ENCODE measurements at places on chromosomes 6 and 20.
A peak's percentile ranks its signal among the peaks of the same experiment; 100 is the strongest.

DNA sequence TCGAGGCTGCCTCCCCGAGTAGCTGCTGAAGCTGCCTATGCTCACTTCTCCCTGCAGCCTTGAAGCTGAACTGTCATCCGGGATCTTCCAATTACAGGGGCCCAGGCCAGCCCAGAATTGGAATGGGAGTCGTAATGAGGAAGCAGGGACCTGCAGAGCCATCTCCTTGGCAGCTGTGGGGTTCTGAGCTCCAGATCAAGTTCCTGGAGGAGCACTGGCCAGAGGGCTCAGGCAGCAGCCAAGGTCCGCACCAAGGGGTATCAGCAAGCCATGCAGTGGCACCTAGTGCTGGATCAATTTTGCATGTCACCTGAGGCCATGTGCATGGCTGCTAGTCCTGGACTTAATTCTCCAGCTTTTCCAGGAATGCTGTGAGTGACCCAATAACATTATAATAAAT is 163.2 kb upstream of the TSHZ2 start:
- no peak for DNase-seq

GRCh38 chr6:117601811-117602150 is 530 bp downstream of the GOPC start:
- DNase-seq: no peak

DNA sequence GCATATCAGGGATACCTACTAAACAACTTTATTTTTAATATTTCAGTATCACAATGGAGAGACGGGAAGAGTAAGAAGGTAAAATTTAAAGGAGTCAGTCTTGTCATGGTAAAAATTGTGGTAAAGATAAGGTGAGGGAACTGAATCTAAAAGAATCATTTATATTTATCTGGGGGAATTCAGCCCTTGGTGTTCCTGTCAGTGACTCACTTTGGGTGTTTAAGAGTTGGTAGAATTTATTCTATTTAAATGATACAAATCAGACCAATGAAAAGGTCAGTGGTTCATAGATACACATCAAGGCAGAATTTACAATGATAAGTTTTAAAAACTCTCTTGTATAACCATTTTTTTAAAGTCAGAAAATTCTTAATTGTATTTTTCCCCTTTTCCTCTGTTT is 164.4 kb downstream of the CDKAL1 start:
- DNase-seq: peak; percentile 14

GRCh38 chr6:111114482-111114881 is 27.2 kb downstream of the SLC16A10 start:
- peak; percentile 28 for DNase-seq

GRCh38 chr6:45886776-45887175 is 128.9 kb downstream of the CLIC5 start:
- DNase-seq: no peak

DNA sequence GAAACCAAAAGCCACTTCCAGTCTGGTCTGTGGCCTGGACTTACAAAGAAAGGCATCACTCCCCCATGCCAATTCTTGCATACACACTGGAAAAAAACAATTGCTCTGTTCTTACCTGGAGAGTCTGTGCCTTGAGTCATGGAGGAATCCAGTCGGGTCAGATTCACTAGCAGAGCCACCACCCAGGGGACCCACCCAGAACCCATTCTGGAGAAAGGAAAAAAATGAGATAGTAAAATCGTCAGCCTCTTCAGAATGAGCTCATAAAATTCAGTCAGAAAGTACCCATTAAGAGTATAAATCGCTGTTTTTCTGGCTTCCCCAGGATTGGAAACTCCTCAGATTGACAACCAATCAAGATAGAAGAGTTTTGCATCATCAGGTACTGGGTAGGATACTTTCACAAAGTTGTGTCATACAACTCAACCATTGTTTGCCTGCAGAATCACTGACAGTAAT is at the start of gene HLA-DOB:
Gene HLA-DOB, minus strand, starts transcription at position 257 of the 459 bp plus-strand sequence. Its CDS starts 51 bp downstream, at position 206.
- DNase-seq: peak; percentile 44

- DNase-seq: no peak
Measured at GRCh38 chr20:3121271-3121911, 36.9 kb upstream of the AVP start.

DNA sequence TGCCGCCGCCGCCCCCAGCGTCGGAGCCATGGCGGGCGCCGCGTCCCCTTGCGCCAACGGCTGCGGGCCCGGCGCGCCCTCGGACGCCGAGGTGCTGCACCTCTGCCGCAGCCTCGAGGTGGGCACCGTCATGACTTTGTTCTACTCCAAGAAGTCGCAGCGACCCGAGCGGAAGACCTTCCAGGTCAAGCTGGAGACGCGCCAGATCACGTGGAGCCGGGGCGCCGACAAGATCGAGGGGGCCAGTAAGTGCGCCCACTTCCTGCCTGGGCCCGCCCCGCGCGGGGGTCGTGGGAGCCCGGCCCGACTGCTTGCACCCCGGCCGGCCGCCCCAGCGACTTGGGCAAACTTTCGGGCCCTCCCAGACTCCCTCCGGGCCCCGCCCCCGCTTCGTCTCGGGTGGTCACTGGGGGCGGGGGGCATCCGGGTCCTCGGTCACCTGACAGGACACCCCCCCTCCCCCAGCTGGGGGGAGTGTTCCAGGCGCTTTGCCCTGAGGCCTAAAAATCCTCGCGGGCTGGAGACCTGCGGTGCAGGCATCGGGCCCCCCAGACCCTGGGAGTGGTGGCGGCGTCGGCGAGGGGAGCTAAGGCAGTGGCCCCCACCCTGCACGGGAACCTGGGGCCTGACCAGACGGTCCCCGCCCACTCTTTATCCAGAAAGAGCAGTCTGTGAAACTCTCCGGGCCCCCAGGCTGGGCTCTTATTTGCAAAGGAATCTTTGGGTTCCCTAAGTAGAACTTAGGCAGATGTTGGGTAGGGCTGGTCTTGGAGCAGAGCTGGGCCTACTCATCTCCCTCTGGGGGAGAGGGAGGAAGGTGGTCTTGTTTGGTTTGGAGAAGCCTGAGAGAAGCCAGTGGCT is 501 bp downstream of the PLCG1 start:
- peak; percentile 84 for DNase-seq

DNA sequence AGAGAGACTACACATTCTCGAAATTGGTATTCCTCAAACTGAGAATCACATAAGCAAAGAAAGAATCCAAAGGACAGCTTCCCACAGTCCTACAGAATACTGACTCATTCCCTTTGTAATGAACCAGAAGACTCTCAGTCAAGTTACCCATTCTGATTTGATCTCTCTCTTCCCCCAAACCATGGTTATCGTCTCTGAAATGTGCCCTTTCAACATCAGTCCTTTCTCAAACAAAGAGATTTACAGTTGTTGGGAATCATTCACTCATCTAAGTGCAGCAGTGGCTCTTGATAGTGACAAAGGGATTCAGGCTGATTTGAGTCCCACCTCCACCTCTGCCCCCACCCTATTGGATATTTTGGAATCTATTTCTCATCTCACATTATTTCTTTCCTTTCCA is 15.0 kb upstream of the RSPO3 start:
- peak; percentile 35 for DNase-seq

GRCh38 chr6:142174703-142175102 is 27.6 kb downstream of the VTA1 start:
- DNase-seq: no peak

GRCh38 chr6:18359237-18359885 is 27.8 kb upstream of the RNF144B start:
- DNase-seq: no peak

- DNase-seq: peak; percentile 5
Measured at GRCh38 chr6:136508725-136509392, 41.4 kb downstream of the MAP7 start.

- peak; percentile 58 for DNase-seq
Measured at GRCh38 chr6:8193541-8193940, 91.2 kb upstream of the EEF1E1 start.

GRCh38 chr6:106976270-106976669 is 1.7 kb upstream of the CD24 start:
- no peak for DNase-seq

GRCh38 chr20:210809-211502 is 16.1 kb upstream of the DEFB129 start:
- DNase-seq: no peak

- DNase-seq: peak; percentile 8
Measured at GRCh38 chr20:62362991-62363919, 3.9 kb downstream of the LAMA5 start.

- DNase-seq: no peak
Measured at GRCh38 chr6:47112317-47112716, 70.2 kb upstream of the ADGRF1 start.

DNA sequence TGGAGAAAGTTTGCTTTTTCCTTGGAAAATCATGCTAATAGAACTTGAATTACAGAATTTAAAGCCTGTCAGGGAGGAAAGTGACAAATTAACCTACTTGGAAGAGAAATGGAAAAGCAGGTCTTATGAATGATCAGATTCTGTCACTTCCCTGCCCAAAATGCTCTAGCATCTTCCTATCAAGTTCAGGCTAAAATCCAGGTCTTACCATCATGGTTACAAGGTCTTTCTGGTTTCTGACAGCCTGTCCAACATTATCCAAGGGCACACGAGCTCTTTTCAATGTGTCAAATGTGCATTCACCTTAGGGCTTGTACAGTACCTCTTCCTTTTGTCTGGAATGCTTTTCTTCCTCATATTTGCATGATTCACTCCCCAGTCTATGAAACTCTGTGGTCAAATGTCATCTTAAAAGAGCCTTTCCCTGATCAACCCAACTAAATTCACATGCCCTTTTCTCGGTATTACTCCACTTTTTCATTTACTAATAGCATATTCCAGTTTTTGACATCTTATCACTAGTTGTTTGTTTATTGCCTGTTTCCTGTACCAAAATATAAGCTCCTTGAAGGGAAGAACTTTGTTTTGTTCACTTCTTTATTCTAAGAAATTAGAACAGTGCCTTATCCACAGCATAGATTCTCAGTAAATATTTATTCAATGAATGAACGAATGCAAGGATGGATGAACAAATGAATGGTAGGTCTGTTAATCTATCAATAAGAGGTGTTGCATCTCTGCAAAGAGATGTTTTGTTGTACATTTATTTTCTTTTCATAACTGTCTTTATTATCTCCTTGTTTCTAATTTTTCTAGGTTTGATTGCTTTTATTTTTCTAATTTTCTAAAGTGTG is 139.5 kb downstream of the BCAS1 start:
- peak; percentile 82 for DNase-seq

DNA sequence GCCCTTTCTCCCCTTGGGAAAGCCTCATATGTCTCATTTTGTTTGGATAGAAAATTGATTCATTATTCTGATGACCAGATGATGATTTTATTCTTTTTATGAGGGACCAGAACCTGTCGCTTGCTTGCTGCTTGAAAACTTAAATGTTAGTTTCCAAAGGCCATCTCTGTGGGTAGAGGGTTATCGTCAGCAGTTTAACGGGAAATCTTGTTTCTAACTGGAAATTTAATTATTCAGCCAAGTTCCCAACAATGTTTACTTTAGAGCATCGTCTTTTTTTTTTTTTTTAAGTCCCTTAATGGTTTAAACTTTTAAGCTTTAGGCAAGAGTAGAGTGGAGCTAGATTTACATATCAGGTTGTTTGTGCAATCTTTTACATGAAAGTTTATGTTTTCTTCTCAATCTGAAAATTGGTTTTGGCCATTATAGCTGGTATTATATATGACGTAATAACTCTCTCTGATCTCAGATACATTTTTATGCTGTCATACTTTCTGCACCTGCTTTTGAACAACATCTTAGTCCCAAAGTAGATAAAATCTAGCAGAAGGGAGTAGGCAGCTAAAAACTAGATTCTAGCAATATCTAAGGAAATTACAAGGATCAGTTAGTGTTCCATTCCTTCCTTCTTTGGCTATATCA is 93.9 kb downstream of the FOXO3 start:
- no peak for DNase-seq

- no peak for DNase-seq
Measured at GRCh38 chr6:166084951-166085350, 82.7 kb downstream of the TBXT start.

Data from ELR (cell line).